ENCODE measurements at places on chromosomes 3 and 15. TPM values are rescaled to one million over a fixed set of nuclear protein-coding genes. Genes with fewer than 3 reads are reported as not detected.

GOLGA8Q gene
- 0.56 TPM for polyA plus RNA-seq

CPNE9 gene
- polyA plus RNA-seq, result 0.17 TPM

PARP9 gene
- 17.0 TPM for polyA plus RNA-seq

RARRES1 gene
- 37.1 TPM for polyA plus RNA-seq

SERINC4 gene
- polyA plus RNA-seq, result not detected

TEX264 gene
- 70.0 TPM for polyA plus RNA-seq

IL12A gene
- 0.27 TPM for polyA plus RNA-seq

ZNF662 gene
- polyA plus RNA-seq, result 29.1 TPM

RYR3 gene
- 4.9 TPM for polyA plus RNA-seq

MCCC1 gene
- 23.5 TPM for polyA plus RNA-seq

KNG1 gene
- 169 TPM for polyA plus RNA-seq

DPPA2 gene
- 1.6 TPM for polyA plus RNA-seq

WDR93 gene
- polyA plus RNA-seq, result 2.3 TPM

FEZF2 gene
- not detected for polyA plus RNA-seq

TJP1 gene
- 195 TPM for polyA plus RNA-seq

INAFM2 gene
- 22.2 TPM for polyA plus RNA-seq

AGBL1 gene
- polyA plus RNA-seq, result 0.09 TPM

- no peak for DNase-seq
Observed at GRCh38 chr3:51860703-51861665, at the start of gene IQCF2. Gene IQCF2, plus strand, starts transcription at chr3:51861615. Its CDS starts 52 bp downstream, at chr3:51861667.

GRCh38 chr3:95120921-95121320 lies 1058.1 kb downstream of the NSUN3 start:
- DNase-seq, result no peak

DNA sequence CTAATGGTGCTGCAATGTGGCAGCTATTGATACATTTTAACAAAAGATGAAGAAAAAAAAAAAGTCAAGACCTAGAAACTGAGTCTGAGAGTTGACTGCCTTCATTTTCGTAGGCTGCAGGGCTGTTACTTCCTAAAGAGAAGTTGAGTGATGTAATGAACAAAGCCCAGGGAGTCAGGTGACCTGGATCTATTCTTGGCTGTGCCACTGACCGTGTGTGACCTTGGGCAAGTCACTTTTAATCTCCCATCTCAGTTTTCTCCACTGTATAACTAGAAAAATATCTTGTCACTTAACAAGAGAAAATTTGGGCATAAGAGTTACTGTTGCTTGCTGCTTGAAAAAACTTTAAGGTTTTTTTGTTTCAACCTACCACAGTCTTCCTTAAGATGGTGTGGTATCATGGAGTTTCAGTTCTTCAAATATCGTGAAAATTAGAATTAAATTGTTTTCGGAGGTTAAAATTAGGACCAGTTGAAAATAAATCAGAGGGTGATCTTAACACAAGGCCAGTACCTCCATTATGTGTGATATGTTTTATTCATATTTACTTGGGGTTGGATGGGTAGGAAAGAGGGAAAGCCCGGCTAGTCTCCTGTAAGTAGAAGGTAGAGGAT lies 5.8 kb downstream of the FMN1 start:
- DNase-seq, result no peak

GRCh38 chr3:7876741-7877297 lies 624.8 kb upstream of the LMCD1 start:
- peak; percentile 9 for DNase-seq

DNA sequence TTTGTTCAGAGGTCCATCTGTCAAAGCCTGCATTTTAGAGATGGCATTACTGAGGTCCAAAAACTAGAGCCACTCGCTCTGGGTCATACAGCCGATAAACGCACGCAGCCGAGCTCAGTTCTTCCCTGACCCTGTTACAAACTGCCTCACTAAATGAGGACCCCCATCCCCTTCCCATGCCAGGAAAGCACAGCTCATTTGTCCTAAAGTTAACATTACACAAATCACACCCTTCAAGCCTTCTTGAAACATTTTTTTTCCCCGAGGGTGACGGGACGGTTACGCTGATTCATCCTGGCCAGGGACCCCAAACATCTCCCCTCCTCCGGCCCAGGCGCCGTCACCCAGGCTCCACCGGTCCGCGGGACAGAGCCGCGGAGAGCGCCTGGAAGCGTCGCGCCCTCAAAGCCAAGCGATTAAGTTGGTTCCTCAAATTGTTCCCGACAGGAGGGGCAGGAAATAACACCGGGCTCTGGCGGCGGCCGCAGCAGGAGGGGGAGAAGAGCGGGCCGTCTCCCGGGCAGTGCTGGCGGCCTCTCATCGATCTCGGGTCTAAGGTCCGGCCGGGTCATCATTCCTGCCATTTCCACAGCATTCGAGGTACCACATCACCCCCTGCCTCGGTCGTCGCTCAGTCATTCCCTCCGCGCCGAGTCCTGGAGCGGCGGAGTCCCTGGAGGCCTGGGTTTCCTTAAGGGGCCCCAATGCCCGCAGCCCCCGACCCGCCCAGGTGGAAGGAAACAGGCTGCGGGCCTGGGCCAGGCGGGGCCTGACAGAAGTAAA lies 619 bp upstream of the CMTM8 start:
- DNase-seq, result no peak

DNA sequence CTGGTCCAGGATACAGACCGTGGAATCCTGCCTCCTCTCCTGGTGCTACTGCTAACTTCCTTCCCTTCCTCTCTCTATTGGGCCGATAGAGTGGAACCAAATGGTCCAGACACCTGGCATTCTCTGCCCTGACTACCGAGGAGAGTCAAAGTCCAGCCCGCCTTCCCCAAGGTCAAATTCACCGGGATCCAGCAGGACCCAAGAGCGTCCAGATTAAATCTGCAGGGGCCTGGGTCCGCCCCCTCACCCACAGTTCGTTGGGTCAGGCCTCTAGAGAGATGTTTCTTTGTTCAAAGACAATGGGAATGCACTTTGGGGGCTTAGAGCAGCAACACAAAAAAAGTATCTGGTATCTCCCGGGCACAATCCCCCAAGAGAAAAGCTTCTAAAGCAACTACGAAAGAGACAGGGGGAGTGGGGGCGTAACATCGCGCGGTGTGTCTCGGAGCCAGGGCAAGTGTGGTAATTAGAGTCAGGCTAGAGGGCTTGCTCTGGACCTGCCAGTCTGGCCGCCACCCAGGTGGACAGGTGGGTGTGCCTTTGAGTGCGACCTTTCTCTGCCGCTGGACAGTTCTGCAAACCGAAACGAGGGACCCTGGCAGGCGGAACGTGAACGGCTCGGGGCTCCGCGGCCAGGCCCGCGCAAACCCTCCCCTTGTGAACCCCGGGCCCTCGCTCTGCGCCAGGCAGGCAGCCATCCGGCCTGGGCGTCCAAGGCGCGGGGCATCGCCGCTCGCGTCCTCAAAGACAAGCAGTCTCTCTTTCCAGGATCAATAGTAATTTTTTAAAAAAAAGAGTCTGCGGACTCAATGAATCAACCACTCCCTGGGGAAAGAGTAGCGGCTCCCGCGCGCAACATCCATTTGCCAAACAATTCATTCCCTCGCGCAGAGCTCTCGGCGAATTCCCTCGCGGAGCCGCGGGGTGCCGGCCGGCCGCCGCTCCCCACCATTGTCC lies 806 bp downstream of the KLHL25 start:
- no peak for DNase-seq

- DNase-seq, result no peak
Observed at GRCh38 chr15:85306946-85307686, 73.3 kb upstream of the AKAP13 start.

DNA sequence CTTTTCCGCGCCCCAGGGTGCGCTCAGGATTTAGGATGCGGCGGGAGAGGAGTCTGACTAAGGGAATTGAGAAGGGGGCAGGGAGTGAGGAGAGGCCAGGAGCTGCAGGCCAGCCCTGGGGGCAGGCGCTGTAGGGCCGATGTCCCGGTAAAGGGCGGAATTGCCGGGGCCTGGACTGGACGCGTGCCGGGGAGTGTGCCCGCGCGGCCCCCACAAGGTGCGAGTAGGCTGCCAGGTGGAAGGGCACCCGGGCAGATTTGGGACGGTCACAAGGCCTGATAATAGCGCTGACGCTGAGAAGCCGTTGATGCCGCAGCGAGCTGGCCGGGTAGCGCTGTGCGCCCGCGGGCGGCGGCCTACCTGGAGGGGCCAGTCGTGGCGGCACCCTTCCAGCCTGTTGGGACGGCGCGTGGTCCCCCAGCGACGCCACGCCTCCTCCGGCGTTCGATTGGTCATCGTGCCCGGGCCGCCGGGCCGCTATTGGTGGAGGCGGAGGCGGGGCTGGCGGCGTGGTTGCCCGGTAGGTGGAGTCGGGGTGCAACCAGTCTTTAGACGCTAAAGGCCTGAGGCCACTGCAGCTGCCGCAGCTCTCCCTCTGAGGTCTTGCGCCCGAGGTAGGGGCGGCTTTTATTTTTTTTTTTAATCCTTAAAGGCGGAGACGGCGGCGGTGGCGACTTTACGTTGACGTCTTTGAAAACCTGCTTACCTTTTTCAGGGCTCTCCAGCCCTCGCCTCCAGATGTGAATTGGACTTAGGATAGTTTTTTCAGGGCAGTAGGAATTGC lies 903 bp downstream of the SLC25A38 start:
- peak; percentile 77 for DNase-seq

DNA sequence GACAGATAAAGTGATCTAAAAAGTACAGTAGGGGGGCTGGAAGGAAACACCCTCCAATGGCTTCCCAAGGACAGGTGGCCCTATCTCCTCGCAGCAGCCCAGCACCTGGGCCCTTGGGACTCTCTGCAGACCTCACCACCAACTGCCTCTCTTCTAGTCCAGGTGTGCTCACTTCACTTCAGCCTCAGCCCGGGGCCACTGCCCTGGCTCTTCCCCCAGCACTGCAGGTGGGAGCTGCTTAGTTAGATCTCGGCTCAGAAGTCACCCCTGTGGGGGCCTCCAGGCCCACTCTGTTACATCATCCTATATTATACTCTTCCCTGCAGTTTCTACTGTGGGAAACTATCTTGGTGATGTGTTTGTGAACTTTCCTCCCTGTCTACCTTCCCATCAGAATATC lies 2.0 kb downstream of the KLF15 start:
- DNase-seq, result no peak

DNA sequence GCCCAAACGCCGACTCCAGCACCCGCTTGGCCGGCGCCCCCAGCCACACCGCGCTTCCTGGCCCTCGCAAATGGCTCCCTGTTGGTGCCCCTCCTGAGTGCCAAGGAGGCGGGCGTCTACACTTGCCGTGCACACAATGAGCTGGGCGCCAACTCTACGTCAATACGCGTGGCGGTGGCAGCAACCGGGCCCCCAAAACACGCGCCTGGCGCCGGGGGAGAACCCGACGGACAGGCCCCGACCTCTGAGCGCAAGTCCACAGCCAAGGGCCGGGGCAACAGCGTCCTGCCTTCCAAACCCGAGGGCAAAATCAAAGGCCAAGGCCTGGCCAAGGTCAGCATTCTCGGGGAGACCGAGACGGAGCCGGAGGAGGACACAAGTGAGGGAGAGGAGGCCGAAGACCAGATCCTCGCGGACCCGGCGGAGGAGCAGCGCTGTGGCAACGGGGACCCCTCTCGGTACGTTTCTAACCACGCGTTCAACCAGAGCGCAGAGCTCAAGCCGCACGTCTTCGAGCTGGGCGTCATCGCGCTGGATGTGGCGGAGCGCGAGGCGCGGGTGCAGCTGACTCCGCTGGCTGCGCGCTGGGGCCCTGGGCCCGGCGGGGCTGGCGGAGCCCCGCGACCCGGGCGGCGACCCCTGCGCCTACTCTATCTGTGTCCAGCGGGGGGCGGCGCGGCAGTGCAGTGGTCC lies 3.5 kb downstream of the ISLR2 start:
- DNase-seq, result no peak

DNA sequence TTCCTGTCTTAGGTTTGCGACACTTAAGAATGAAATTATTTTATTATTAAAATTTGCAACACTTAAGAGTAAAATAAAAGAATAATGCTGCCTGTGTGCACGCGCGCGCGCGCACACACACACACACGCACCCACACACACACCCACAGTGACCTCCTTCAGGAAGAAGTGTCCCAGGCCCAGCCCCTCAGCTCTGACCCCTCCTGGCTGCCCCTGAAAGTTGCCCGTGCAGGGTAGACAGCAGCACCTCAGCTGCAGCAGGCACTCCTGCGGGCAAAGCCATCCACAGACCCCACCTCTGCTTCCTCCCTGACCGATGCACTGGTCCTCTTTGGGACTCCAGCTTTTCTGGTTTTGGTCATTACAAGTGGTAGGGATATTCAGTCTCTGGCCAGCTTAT lies 478.2 kb downstream of the NTRK3 start:
- no peak for DNase-seq

DNA sequence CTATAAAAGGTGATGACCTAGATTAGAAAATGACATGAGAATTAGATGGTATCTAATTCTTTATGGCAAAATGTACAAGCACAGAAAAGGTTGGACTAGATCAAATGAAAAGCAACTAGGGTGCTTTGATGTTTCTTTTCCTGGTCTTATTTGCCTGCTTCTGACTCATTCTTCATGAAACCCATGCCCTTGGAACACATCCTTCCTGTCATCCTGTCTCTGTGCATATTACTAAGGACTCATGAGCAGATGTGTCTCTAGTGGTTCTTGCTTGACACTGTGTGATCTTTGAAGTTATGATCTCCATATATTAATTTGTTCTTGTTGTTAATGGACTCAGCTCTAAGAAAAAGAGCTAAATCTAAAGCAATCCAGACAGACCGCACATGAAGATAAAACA lies 314.0 kb downstream of the ERC2 start:
- DNase-seq, result no peak

- DNase-seq, result no peak
Observed at GRCh38 chr3:126743350-126743749, 39.3 kb downstream of the CHCHD6 start.

- no peak for DNase-seq
Observed at GRCh38 chr3:130971208-130971607, 55.4 kb downstream of the ASTE1 start.

DNA sequence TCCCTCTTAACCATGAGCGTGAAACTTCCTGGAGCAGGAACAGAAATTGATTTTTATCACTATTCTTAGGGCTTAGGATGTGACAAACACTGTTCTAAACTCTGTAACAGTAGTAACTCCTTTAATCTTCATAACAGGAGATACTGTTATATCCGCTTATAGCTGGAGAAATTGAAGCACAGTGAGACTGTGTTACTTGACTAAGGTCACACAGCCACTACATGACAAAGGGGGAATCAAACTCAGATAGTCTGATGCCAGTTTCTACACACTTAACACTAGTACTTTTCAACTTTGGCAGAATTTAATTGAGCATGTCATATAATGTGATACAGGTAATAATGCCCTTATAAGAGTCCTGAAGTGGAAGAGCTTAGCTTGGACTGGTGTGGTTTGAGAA lies 800 bp upstream of the TARS3 start:
- no peak for DNase-seq

- DNase-seq, result no peak
Observed at GRCh38 chr3:140336465-140336864, 341.4 kb upstream of the TRIM42 start.

GRCh38 chr3:18046131-18046915 lies 303.9 kb upstream of the TBC1D5 start:
- DNase-seq, result no peak

GRCh38 chr3:197132916-197133530 lies 103.4 kb upstream of the MELTF start:
- no peak for DNase-seq

DNA sequence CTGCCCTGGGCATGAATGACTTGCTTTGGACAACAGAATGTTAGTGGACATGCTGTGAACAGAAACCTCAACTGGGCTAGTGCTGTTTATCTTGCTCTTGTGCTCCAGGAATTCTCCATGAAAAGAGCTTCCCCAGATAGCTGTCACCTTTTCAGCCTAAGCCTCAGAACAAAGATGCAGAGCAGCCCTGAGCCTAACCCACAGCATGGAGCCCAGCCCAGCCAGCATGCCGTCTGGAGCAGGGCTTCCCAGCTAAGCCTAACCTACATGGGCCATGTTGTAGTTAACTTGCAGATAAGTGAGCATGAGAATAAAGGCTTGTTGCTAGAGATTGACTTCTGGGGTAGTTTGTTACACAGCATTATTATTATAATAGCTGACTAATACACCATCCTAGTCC lies 48.9 kb downstream of the SCN5A start:
- no peak for DNase-seq
